ENCODE measurements at places on chromosomes 7 and 10. TPM values are rescaled to one million over a fixed set of nuclear protein-coding genes. Genes with fewer than 3 reads are reported as not detected.

DNA sequence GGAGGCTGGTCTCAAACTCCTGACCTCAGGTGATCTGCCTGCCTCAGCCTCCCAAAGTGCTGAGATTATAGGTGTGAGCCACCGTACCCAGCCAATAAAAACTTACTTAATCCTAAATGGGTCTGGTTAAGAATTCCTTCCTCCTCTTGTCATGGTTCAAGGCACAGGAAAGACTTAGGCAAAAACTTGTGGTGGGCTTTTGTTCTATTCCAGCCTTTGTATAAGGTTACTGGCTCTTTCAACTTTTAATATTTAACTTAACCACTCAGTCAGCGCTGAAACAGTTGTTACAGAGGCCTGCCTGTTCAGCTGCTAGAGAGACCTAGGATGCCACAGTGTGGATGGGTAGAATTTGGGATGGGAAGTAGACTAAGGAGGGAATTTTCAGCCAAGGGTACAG lies 28.1 kb upstream of the GARS1 start:
- DNase-seq = no peak

GRCh38 chr10:122974543-122975064 lies 5.6 kb upstream of the PSTK start:
- DNase-seq = no peak

The SLC18A3 gene
- not detected for total RNA-seq

The CHST15 gene
- total RNA-seq = 5.4 TPM

Data from cardiac septum (tissue), 1 donor.